ENCODE measurements at places on chromosomes 1 and 21.

- DNase-seq: no peak
Observed at GRCh38 chr1:46652321-46653100, 15.7 kb downstream of the ATPAF1 start.

- DNase-seq: no peak
Observed at GRCh38 chr1:244419024-244419423, 32.7 kb downstream of the ADSS2 start.

GRCh38 chr1:230270185-230270558 lies 156.0 kb downstream of the PGBD5 start:
- no peak for DNase-seq

GRCh38 chr1:60948486-60948885 lies 133.9 kb upstream of the NFIA start:
- DNase-seq: no peak

DNA sequence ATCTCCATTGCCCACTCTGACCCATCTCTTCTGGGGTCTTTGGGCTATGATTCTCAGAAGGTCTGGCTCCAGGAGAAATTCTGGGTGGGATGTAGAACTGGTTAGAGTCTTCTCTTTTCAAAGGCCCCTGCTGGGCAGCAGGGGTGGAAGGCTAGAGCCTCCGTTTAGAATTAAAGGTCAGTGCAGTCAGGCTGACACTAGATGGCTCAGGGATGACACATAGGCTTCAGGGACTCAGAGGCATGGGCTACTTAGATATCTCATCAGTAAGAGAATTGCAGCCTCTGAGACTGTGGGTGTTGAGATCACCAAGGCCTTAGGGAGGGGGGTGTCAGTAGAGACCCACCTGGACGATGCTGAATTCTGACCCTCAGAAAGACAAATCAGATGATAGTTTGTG lies 12.6 kb upstream of the PPM1J start:
- DNase-seq: no peak

DNA sequence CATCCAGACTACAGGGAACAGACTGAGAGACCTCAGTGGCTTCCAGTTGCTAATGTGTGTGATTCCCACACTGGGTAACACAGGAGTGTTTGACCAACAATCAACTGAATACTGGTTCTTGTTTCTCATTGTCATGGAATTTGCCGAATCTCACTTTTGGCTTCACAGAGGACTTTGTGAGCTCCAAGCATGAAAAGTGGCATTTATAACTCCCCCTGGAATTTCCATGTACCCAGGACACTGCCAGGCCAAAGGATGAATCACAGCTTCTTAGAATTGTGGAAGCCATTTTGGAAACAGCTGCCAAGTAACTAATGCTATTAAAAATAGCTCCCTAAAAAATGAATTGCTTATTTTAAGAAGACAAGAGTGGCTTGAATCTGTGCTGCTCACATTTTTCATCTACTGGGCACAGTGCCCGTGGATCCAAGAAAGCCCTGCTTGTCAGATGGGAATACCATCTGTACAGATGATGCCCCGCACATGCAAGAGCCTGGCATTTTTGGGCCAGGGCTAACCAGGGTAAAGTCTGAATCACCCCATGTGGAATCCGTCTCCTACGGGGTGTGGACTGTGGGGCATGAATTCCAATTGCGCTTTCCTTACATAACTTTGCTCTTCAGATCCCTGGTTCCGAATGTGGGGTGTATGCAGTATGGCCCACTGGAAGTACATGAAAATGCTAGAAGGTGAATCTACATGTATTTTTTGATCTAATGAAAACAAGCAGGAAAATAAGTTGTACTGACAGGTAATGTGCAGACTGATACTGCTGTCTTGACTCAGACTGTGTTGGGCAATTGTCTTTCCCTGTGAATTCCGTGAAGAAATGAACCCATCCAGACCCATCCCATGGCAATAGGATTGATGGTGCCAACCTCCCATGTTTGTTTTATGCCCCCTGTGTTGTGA lies 487.3 kb downstream of the SIPA1L2 start:
- no peak for DNase-seq

GRCh38 chr1:230079199-230080024 lies 12.4 kb downstream of the GALNT2 start:
- DNase-seq: no peak
